Endothelial cell of umbilical vein (primary cell): ENCODE measurements at places on chromosomes 16 and 17. TPM values are rescaled to one million over a fixed set of nuclear protein-coding genes. Genes with fewer than 3 reads are reported as not detected.

RTN4RL1 gene
- total RNA-seq, result not detected in 2 replicates

HOXB7 gene
- total RNA-seq, result 24.5 and 29.8 TPM in 2 replicates

KRT12 gene
- not detected in 2 replicates for total RNA-seq

KRT24 gene
- total RNA-seq, result not detected in 2 replicates

PROCA1 gene
- total RNA-seq, result 2.1 and 2.6 TPM in 2 replicates

TBC1D3K gene
- not detected in 2 replicates for total RNA-seq

SPATA22 gene
- not detected in 2 replicates for total RNA-seq

KIFC3 gene
- 56.7 and 62.2 TPM in 2 replicates for total RNA-seq

DCAKD gene
- total RNA-seq, result 29.0 and 30.8 TPM in 2 replicates

KRT28 gene
- not detected in 2 replicates for total RNA-seq

SLC13A2 gene
- total RNA-seq, result not detected in 2 replicates

PLCD3 gene
- total RNA-seq, result 35.0 and 43.1 TPM in 2 replicates

ABCC12 gene
- not detected in 2 replicates for total RNA-seq

COTL1 gene
- 132 and 200 TPM in 2 replicates for total RNA-seq

ZG16 gene
- total RNA-seq, result not detected in 2 replicates

CCDC200 gene
- not detected in 2 replicates for total RNA-seq
